ENCODE measurements at places on chromosomes 3 and 15. TPM values are rescaled to one million over a fixed set of nuclear protein-coding genes. Genes with fewer than 3 reads are reported as not detected.

STAB1 gene
- total RNA-seq = not detected

ELL3 gene
- 0.61 TPM for total RNA-seq

SPINT1 gene
- 57.9 TPM for total RNA-seq

SCN11A gene
- 0.05 TPM for total RNA-seq

PLD1 gene
- total RNA-seq = 14.8 TPM

PDIA3 gene
- 630 TPM for total RNA-seq

IL17RD gene
- total RNA-seq = 1.2 TPM

CCDC39 gene
- not detected for total RNA-seq

CDC25A gene
- total RNA-seq = 7.3 TPM

ADIPOQ gene
- total RNA-seq = not detected

ADAMTS9 gene
- total RNA-seq = 0.86 TPM

IL5RA gene
- not detected for total RNA-seq

RTP1 gene
- not detected for total RNA-seq

LRRC31 gene
- not detected for total RNA-seq

SEMA5B gene
- total RNA-seq = not detected

GRK7 gene
- not detected for total RNA-seq

SHC4 gene
- total RNA-seq = 0.49 TPM

FBXO40 gene
- not detected for total RNA-seq

FRMD4B gene
- 39.0 TPM for total RNA-seq

FANCD2OS gene
- not detected for total RNA-seq

SH3GL3 gene
- 0.19 TPM for total RNA-seq

RASGRP1 gene
- total RNA-seq = not detected

FILIP1L gene
- total RNA-seq = 2.4 TPM

GP9 gene
- not detected for total RNA-seq

SYNPR gene
- not detected for total RNA-seq

ITGB5 gene
- total RNA-seq = 101 TPM

CLRN1 gene
- not detected for total RNA-seq

PPARG gene
- total RNA-seq = 12.4 TPM

BUB1B gene
- 30.9 TPM for total RNA-seq

GPR176 gene
- 1.8 TPM for total RNA-seq

DRD3 gene
- total RNA-seq = not detected

RHOV gene
- total RNA-seq = 1.7 TPM

TGM4 gene
- total RNA-seq = 2.5 TPM

PATL2 gene
- total RNA-seq = 0.71 TPM

KLHL6 gene
- total RNA-seq = not detected

GTF2A2 gene
- 165 TPM for total RNA-seq

ADPRH gene
- not detected for total RNA-seq

STAC gene
- total RNA-seq = 1.2 TPM

CAND2 gene
- not detected for total RNA-seq

TMCO5A gene
- not detected for total RNA-seq

CHRNB4 gene
- total RNA-seq = not detected

TMEM212 gene
- total RNA-seq = not detected

EPHB1 gene
- total RNA-seq = not detected

NMNAT3 gene
- 1.9 TPM for total RNA-seq

MEX3B gene
- 4.6 TPM for total RNA-seq

CLDN16 gene
- total RNA-seq = 0.23 TPM

CCDC191 gene
- 5.2 TPM for total RNA-seq

NME9 gene
- not detected for total RNA-seq

LIPH gene
- 0.07 TPM for total RNA-seq

SPTSSB gene
- total RNA-seq = not detected

ARHGAP11A gene
- 38.6 TPM for total RNA-seq

ASB14 gene
- not detected for total RNA-seq

SLC41A3 gene
- total RNA-seq = 34.9 TPM

CYP1A2 gene
- total RNA-seq = not detected

LINGO1 gene
- not detected for total RNA-seq

P2RY14 gene
- not detected for total RNA-seq

COLQ gene
- total RNA-seq = 1.4 TPM
